ENCODE measurements at places on chromosomes 6 and 20. TPM values are rescaled to one million over a fixed set of nuclear protein-coding genes. Genes with fewer than 3 reads are reported as not detected.

GRCh38 chr20:20525214-20525613, 157.3 kb downstream of the INSM1 start:
- H3K27me3 ChIP-seq: no peaks in the 10 kb centered on the region

GRCh38 chr6:39294899-39295298, 19.3 kb downstream of the KCNK17 start:
- no peaks in the 10 kb centered on the region for H3K36me3 ChIP-seq
- H3K4me1 ChIP-seq: peaks cover 2% of the 10 kb centered on the region
- no peak overlapping the region for H3K4me3 ChIP-seq
- no peak for DNase-seq

DNA sequence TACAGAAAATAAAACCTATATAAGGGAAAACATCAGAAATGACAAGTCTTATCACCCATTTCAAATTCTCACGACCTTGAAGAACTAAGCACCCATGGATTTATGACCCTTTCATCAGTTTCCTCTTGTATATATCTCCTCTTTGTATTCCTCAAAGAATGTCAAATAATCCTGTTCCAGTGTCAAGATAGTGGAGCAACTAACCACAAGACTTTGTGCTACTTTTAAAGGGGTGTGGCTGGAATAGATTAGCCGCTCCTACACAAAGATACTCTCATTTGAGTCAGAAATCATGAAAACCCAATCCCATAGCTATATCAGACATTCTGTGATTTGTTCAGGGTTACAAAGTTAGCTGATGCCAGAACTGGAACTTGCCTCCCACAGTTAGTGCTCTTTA, 6.6 kb downstream of the REPS1 start:
- no peak overlapping the region for H3K27ac ChIP-seq
- H3K27me3 ChIP-seq: no peaks in the 10 kb centered on the region
- no peak overlapping the region for H3K4me3 ChIP-seq
- H3K36me3 ChIP-seq: peaks cover 4% of the 10 kb centered on the region
- peaks cover 5% of the 10 kb centered on the region for H3K4me1 ChIP-seq

- H3K4me1 ChIP-seq: no peaks in the 10 kb centered on the region
- no peak for DNase-seq
- no peaks in the 10 kb centered on the region for H3K36me3 ChIP-seq
- H3K4me3 ChIP-seq: no peak overlapping the region
- no peak overlapping the region for H3K27ac ChIP-seq
- no peaks in the 10 kb centered on the region for H3K27me3 ChIP-seq
Measured at GRCh38 chr6:47292944-47293343, 16.8 kb downstream of the TNFRSF21 start.

DNA sequence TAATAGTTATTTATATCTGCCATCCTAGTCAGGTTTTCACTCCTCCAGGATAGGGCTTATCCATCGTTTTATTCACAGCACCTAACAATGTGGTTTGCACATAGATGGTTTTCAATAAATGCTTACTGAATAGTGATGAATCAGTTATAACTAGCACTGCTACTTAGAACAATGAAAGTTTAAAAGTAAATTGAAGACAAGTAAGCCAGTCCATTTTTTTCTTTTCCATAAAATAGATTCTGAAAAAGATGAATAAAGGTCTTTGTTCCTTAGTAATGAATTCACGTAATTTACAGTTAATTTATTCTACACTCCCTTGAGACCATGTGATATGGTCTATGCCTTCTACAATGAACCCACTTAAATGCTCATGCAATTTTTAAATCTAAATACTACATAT, 212.5 kb downstream of the RNGTT start:
- DNase-seq: no peak
- H3K27me3 ChIP-seq: no peaks in the 10 kb centered on the region
- H3K27ac ChIP-seq: no peak overlapping the region
- no peaks in the 10 kb centered on the region for H3K36me3 ChIP-seq
- no peak overlapping the region for H3K4me3 ChIP-seq

DNA sequence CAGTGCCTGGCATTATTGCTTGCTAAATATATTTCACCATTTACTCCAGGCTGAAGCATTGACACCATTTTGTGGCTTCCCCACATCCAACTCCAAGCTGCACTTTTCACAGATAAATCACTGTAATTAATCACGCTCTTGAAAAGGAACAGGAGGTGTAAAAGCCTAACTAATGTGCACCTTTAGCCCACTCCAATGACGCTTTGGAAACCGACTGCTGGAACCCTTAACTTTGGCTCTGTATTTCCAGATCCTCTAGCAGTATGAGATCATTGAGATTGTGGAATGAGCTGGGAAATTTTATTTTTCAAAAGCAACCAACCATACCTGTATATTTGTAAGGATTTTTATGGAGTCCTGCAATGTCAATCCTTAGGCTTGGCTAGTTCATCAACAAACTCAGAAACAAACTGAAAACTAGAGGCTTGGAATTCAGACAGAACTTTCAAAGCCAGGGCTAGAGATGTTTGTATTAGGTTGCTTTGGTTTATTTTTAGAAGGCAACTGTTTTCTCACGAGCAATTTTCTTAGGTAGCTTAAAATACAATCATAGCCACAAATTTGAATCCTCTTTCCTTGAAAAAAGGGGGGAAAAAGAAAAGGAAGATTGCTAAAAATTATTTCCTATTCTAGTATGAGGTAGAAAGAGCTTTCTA, 52.8 kb upstream of the UTRN start:
- no peak for DNase-seq
- no peaks in the 10 kb centered on the region for H3K4me1 ChIP-seq
- no peak overlapping the region for H3K27ac ChIP-seq
- H3K27me3 ChIP-seq: no peaks in the 10 kb centered on the region

GRCh38 chr6:154969796-154970195, 25.3 kb upstream of the TIAM2 start:
- no peaks in the 10 kb centered on the region for H3K36me3 ChIP-seq
- no peak overlapping the region for H3K27ac ChIP-seq
- H3K4me1 ChIP-seq: no peaks in the 10 kb centered on the region
- H3K27me3 ChIP-seq: no peaks in the 10 kb centered on the region

- no peak overlapping the region for H3K4me3 ChIP-seq
- H3K27me3 ChIP-seq: no peaks in the 10 kb centered on the region
- H3K36me3 ChIP-seq: no peaks in the 10 kb centered on the region
- peaks cover 11% of the 10 kb centered on the region for H3K4me1 ChIP-seq
Measured at GRCh38 chr20:48247961-48248360, 462.7 kb upstream of the SULF2 start.

GRCh38 chr6:169917153-169917552, 165.7 kb downstream of the ERMARD start:
- H3K27ac ChIP-seq: no peak overlapping the region
- no peaks in the 10 kb centered on the region for H3K4me1 ChIP-seq
- H3K4me3 ChIP-seq: no peak overlapping the region
- no peaks in the 10 kb centered on the region for H3K36me3 ChIP-seq
- DNase-seq: no peak
- H3K27me3 ChIP-seq: no peaks in the 10 kb centered on the region

GRCh38 chr20:36792422-36792821, 18.9 kb upstream of the DSN1 start:
- H3K4me3 ChIP-seq: no peak overlapping the region
- no peak overlapping the region for H3K27ac ChIP-seq
- H3K36me3 ChIP-seq: peaks cover 64% of the 10 kb centered on the region
- H3K4me1 ChIP-seq: no peaks in the 10 kb centered on the region
- peak; percentile 76 for DNase-seq

DNA sequence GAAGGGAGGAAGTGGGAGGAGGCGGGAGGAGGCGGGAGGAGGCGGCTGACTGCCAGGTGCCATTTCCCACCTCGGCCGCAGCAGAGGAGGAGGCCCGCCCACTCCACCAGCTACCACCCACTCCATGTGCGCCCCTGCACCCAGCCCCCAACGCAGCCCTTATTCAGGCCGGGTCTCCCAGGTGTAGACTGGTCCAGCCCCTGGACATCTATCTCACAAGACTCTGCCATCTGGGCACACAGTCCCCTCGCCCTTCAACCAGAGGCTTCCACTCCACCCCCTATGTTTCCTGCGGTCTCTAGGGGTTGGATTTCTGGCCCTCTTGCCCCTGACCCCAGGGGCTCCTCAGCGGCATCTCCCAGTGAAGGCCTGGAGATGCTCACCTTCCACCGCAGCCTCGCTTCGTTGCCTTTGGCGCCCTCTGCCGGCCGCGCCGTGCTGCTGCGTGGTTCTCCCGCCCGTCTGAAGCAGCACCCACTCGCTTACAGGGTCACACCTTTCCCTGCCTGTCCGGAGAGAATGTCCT, 32.6 kb upstream of the FAM83D start:
- DNase-seq: peak; percentile 74
- no peaks in the 10 kb centered on the region for H3K4me1 ChIP-seq
- no peaks in the 10 kb centered on the region for H3K27me3 ChIP-seq
- H3K36me3 ChIP-seq: no peaks in the 10 kb centered on the region
- H3K27ac ChIP-seq: no peak overlapping the region

- H3K4me1 ChIP-seq: peaks cover 19% of the 10 kb centered on the region
- no peaks in the 10 kb centered on the region for H3K36me3 ChIP-seq
- H3K4me3 ChIP-seq: 0 out of 2 replicates have a peak overlapping the region, but pooled peaks have one; percentile 5
- no peak overlapping the region for H3K27ac ChIP-seq
- DNase-seq: peak; percentile 69
Measured at GRCh38 chr6:133741375-133741861, 147.5 kb upstream of the TCF21 start.

- no peaks in the 10 kb centered on the region for H3K36me3 ChIP-seq
- no peaks in the 10 kb centered on the region for H3K27me3 ChIP-seq
- H3K4me3 ChIP-seq: no peak overlapping the region
- H3K27ac ChIP-seq: no peak overlapping the region
- H3K4me1 ChIP-seq: no peaks in the 10 kb centered on the region
Measured at GRCh38 chr6:1464781-1465370, 75.5 kb downstream of the FOXF2 start.

DNA sequence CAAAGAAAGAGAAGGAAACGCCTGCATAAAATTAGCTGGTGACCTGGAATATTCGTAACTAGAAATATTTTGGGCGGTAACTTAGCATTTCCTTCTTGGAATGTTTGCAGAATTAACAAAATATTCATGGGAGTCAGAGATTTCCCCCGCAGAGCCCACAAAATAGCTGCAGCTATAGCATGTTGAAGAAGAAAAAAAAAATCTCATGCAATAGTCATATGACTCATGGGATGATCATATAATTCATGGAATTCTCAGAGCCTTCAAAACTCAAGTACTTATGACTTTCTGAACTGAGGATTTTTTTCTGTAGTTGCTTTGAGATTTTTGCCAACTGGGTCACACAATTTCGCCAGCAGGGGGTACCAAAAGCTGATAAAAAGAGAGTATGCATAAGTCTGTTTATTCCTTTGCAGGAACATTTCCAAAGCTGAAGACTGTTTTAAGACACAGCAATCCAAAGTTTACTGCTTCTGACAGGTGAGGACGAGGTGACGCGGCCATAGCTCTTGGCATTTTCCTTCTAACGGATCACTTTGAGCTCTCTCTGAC, 586.0 kb upstream of the CHD6 start:
- H3K4me1 ChIP-seq: no peaks in the 10 kb centered on the region
- H3K36me3 ChIP-seq: no peaks in the 10 kb centered on the region
- H3K27ac ChIP-seq: no peak overlapping the region
- H3K27me3 ChIP-seq: no peaks in the 10 kb centered on the region
- no peak for DNase-seq

DNA sequence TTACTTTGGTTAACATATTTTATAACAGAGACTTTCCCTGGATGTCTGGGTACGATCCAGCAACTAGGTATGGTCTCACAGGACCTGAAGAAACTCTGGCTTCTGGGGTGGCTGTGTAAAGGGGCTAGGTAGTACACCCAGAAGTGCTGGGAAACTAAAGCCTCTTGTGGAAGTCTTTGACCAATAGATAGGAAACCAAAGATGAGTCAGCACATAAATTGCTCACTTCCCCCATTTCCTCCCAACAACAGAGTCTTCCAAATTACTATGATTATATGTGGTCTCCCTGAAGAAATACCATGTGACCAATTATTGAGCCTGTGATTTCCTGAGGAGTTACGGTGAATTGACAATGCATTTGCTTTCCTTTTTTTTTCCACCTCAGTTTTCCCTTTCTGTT, 26.8 kb upstream of the TBX18 start:
- no peak overlapping the region for H3K27ac ChIP-seq
- no peaks in the 10 kb centered on the region for H3K27me3 ChIP-seq
- H3K4me3 ChIP-seq: no peak overlapping the region
- peak; percentile 13 for DNase-seq
- H3K36me3 ChIP-seq: no peaks in the 10 kb centered on the region
- H3K4me1 ChIP-seq: no peaks in the 10 kb centered on the region

- H3K36me3 ChIP-seq: no peaks in the 10 kb centered on the region
- no peak overlapping the region for H3K27ac ChIP-seq
- H3K4me3 ChIP-seq: no peak overlapping the region
- no peak for DNase-seq
- H3K27me3 ChIP-seq: no peaks in the 10 kb centered on the region
- H3K4me1 ChIP-seq: peaks cover 23% of the 10 kb centered on the region
Measured at GRCh38 chr20:47861116-47861515, 75.8 kb upstream of the SULF2 start.

- no peaks in the 10 kb centered on the region for H3K27me3 ChIP-seq
- peaks cover 9% of the 10 kb centered on the region for H3K4me1 ChIP-seq
- no peak overlapping the region for H3K4me3 ChIP-seq
- H3K36me3 ChIP-seq: peaks cover 3% of the 10 kb centered on the region
Measured at GRCh38 chr6:151063352-151063751, 176.4 kb upstream of the AKAP12 start.

GRCh38 chr6:138726066-138726756, 47.4 kb upstream of the CCDC28A start:
- no peaks in the 10 kb centered on the region for H3K36me3 ChIP-seq
- H3K4me1 ChIP-seq: peaks cover 8% of the 10 kb centered on the region
- DNase-seq: no peak

GRCh38 chr20:46111028-46111835, 6.9 kb upstream of the CD40 start:
- H3K4me1 ChIP-seq: no peaks in the 10 kb centered on the region
- H3K4me3 ChIP-seq: no peak overlapping the region
- DNase-seq: no peak

GRCh38 chr6:82095091-82095490, 152.5 kb downstream of the IBTK start:
- H3K36me3 ChIP-seq: no peaks in the 10 kb centered on the region
- no peak overlapping the region for H3K4me3 ChIP-seq
- no peak overlapping the region for H3K27ac ChIP-seq

DNA sequence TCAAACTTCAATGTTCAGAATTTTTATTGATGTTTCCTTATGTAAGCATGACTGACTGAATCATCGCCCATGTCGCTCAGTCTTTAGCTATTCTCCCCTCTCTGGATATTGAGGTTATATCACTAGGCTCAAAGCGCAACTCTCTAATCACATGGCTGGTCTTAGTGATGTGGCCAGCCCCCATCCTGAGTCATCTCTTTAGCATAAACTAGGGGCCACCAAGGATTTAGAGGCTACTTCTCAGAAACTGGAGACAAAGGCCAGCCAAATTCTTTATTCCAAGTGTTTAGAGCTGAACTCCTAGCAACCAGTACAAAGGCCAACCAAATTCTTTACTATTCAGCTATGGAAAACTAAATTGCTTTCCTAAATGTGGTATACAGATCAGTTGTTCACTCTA, 61.4 kb downstream of the FAM135A start:
- no peaks in the 10 kb centered on the region for H3K27me3 ChIP-seq
- no peak overlapping the region for H3K4me3 ChIP-seq
- no peak overlapping the region for H3K27ac ChIP-seq
- no peak for DNase-seq
- H3K36me3 ChIP-seq: peaks cover 32% of the 10 kb centered on the region

Gene PSORS1C1
- 0.48 TPM for total RNA-seq

Gene LAMA2
- 17.9 TPM for total RNA-seq

Gene HLA-DQB1
- not detected for total RNA-seq

Gene SIM1
- 1.2 TPM for total RNA-seq

Gene GSTA4
- total RNA-seq: 28.9 TPM

Gene PRSS35
- not detected for total RNA-seq

Gene RNF182
- 0.20 TPM for total RNA-seq

All from SJCRH30 (cell line).